Osteocyte (in vitro differentiated cells): ENCODE measurements at places on chromosomes 16 and 17.

DNA sequence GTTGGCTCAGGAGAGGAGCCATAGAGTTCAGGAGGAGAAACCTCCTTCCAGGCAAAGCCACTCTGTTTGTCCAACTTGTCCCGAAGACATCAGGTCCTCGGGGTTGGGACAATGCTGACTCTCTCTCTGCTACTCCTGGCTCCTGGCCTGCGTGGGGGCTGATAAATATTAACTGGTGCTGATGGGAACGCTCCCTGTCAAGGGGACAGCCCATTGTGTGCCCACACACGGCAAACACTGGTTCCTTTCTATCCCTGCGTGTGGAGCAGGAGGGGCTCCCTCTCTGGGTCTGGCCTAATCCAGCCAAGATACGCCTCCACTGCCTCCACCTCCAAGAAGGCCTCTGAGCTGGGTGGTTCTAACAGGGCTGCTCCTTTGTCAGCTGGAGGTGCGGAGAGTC is 4.4 kb downstream of the KIF19 start:
- H3K27ac ChIP-seq = no peak overlapping the region
- H3K4me1 ChIP-seq = peaks cover under 1% of the 10 kb centered on the region
- H3K36me3 ChIP-seq = no peaks in the 10 kb centered on the region
- H3K27me3 ChIP-seq = peaks cover 29% of the 10 kb centered on the region
- H3K4me3 ChIP-seq = no peak overlapping the region
- no peak for DNase-seq

GRCh38 chr16:15552507-15552906 is 90.4 kb downstream of the MARF1 start:
- no peak overlapping the region for H3K27ac ChIP-seq
- H3K4me1 ChIP-seq = peaks cover 2% of the 10 kb centered on the region
- H3K36me3 ChIP-seq = peaks cover 2% of the 10 kb centered on the region
- H3K27me3 ChIP-seq = no peaks in the 10 kb centered on the region

DNA sequence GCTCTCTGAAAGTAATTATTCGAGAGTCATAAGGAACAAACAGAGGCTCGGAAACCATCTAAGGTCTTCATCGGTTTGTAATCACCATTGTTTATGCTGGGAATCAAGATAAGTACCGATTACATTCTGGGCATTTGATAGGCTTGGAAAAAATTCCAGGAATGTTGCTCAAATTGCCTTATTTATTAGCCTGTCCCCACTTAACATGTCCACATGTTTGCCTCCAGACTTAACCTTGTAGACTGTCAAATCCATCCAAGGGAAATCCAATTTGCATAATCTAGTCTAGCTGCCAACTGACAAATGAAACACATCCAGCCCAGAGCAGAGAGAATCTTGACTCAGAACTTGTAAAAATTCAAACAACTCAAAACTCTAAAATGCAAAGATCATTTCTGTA is 51.3 kb upstream of the TMC5 start:
- no peak overlapping the region for H3K27ac ChIP-seq
- H3K36me3 ChIP-seq = no peaks in the 10 kb centered on the region
- H3K4me1 ChIP-seq = no peaks in the 10 kb centered on the region
- no peak for DNase-seq
- no peak overlapping the region for H3K4me3 ChIP-seq

DNA sequence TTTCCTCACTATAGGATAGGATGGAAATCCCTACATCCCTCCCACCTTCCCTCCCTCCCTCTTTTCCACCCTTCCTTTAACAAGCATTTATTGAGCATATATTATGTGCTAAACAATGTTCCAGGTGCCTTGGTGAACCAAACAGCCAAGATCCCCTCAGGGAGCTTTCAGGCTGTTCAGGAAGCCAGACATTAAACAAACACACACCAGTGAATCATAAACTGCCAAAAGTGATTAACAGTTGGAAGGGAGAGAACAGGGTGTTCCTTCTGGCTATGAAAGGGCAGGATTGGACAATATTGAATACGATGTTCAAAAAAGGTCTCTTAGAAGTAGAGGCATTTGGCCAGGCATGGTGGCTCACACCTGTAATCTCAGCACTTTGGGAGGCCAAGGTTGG is 22.8 kb upstream of the CNEP1R1 start:
- H3K27ac ChIP-seq = no peak overlapping the region
- peaks cover 16% of the 10 kb centered on the region for H3K27me3 ChIP-seq
- DNase-seq = no peak
- no peaks in the 10 kb centered on the region for H3K36me3 ChIP-seq
- no peak overlapping the region for H3K4me3 ChIP-seq
- no peaks in the 10 kb centered on the region for H3K4me1 ChIP-seq

GRCh38 chr16:84274515-84274914 is 20.2 kb upstream of the WFDC1 start:
- H3K4me1 ChIP-seq = no peaks in the 10 kb centered on the region
- H3K4me3 ChIP-seq = no peak overlapping the region
- no peaks in the 10 kb centered on the region for H3K36me3 ChIP-seq
- DNase-seq = no peak
- peaks cover 37% of the 10 kb centered on the region for H3K27me3 ChIP-seq
- H3K27ac ChIP-seq = no peak overlapping the region

- no peak for DNase-seq
- H3K27ac ChIP-seq = no peak overlapping the region
- no peaks in the 10 kb centered on the region for H3K36me3 ChIP-seq
- no peaks in the 10 kb centered on the region for H3K27me3 ChIP-seq
These were observed 20.5 kb downstream of the NSMCE1 start for GRCh38 chr16:27248036-27248435.

DNA sequence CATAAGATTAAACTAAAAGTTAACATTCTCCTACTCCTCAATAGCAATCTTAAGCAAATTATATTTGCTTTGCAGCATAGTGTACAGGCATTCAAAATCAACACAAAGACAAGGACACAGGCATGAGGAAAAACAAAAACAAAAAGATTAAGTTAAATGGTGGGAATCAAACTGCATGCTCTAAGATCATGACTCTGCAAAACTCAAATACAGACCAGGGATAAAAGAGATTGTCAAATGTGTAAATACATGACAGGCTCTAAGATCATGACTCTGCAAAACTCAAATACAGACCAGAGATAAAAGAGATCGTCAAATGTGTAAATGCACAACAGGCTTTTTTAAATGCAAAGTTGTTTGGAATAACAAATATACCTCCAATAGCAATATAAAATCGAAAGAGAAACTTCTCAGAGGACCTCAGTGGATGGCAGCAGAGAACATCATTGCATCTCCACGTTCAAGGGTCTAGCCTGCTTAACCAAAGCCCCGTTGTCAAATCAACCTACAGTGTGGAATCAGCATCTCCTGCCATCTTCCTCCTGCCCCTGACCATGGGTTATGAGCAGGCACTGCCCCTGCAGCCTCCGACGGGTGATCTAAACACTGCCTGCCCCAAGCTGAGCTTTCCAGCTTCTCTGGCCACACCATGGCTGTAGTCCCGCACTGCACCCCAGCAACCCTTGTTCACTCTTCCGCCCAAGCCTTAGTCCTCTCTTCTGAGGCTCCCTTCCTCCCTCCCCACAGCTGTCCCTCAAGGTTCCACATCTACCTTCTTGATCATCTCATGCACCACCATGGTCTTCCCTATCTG is 446.1 kb downstream of the SOX9 start:
- peaks cover 26% of the 10 kb centered on the region for H3K4me1 ChIP-seq
- H3K27ac ChIP-seq = no peak overlapping the region
- no peaks in the 10 kb centered on the region for H3K27me3 ChIP-seq
- no peak for DNase-seq
- no peaks in the 10 kb centered on the region for H3K36me3 ChIP-seq

GRCh38 chr17:81233811-81234505 is 4.9 kb downstream of the TEPSIN start:
- no peaks in the 10 kb centered on the region for H3K27me3 ChIP-seq
- no peak overlapping the region for H3K4me3 ChIP-seq
- H3K27ac ChIP-seq = no peak overlapping the region
- peaks cover 12% of the 10 kb centered on the region for H3K36me3 ChIP-seq
- H3K4me1 ChIP-seq = peaks cover 13% of the 10 kb centered on the region
- DNase-seq = no peak

DNA sequence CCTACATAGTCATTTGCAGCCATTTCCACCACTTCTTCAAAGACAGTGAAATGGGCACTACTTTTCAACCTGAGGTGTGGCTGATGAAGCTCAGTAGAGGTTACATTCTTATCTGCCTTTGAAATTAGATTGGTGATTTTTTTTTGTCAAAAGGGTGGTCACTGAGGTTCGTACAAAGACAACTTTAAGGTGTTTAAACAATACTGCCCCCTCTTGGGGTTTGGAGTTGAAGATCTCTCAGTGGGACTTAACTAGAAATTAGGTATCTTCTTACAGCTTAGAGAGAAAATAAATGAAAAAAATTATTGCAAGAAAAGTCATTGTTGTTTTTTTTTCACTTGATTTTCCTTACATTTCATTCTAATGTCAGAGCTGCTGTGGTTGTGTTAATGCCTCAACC is 713.2 kb downstream of the CDH11 start:
- H3K27me3 ChIP-seq = no peaks in the 10 kb centered on the region
- no peak overlapping the region for H3K4me3 ChIP-seq
- H3K27ac ChIP-seq = no peak overlapping the region
- DNase-seq = no peak
- H3K4me1 ChIP-seq = peaks cover 42% of the 10 kb centered on the region
- peaks cover 2% of the 10 kb centered on the region for H3K36me3 ChIP-seq

- H3K27ac ChIP-seq = no peak overlapping the region
- no peak overlapping the region for H3K4me3 ChIP-seq
- H3K36me3 ChIP-seq = no peaks in the 10 kb centered on the region
- H3K4me1 ChIP-seq = peaks cover 49% of the 10 kb centered on the region
These were observed 49.2 kb downstream of the SREBF1 start for GRCh38 chr17:17787568-17787967.

DNA sequence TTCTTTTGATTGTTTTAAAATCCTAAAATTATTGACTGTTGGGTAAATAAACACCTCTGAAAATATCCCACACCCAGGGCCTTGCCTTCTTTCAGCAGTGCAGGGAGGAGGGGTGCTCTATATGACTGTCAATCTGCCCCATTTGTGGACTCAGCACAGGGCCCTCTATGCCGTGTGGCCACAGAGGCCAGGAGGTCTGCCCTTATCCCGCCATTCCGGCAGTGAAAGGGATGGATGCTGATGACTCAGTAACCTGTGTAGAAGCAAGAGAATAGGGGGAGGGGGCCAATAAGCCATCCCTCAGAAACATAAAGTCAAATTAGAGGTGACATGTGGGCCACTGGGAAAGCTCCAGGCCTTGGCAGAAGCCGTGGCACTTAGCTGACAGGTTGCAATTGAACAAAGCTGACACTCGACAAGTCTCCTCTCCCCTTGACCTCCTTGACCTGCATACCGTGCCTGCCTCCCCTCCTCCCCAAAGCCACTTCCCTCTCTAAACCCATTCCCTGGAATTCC is 281.4 kb upstream of the DYNLRB2 start:
- H3K4me3 ChIP-seq = no peak overlapping the region
- peaks cover 2% of the 10 kb centered on the region for H3K27me3 ChIP-seq
- H3K4me1 ChIP-seq = no peaks in the 10 kb centered on the region
- DNase-seq = no peak
- H3K36me3 ChIP-seq = no peaks in the 10 kb centered on the region
- no peak overlapping the region for H3K27ac ChIP-seq

DNA sequence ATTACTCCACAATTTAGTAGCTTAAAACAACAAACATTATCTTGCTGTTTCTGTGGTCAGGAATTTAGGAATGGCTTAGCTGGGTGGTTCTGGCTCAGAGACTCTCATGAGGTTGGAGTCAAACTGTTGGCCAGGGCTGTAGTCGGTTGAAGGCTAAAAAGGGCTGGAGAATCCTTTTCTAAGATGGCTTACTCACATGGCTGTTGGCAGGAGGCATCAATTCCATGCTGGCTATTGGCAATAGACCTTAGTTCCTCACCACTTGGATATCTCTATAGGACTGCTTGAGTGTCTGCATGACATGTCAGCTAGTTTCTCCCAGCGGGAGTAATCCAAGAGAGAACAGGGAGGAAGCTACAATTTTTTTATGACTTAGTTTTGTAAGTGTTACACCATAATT is 6.6 kb upstream of the EFCAB13 start:
- DNase-seq = no peak
- H3K27ac ChIP-seq = no peak overlapping the region
- no peaks in the 10 kb centered on the region for H3K27me3 ChIP-seq
- H3K4me3 ChIP-seq = no peak overlapping the region
- peaks cover 6% of the 10 kb centered on the region for H3K36me3 ChIP-seq
- H3K4me1 ChIP-seq = peaks cover 27% of the 10 kb centered on the region

- no peak overlapping the region for H3K4me3 ChIP-seq
- no peaks in the 10 kb centered on the region for H3K36me3 ChIP-seq
- H3K27ac ChIP-seq = peak overlapping the region; percentile 83
- DNase-seq = no peak
- peaks cover 67% of the 10 kb centered on the region for H3K4me1 ChIP-seq
These were observed 5.2 kb downstream of the USP7 start for GRCh38 chr16:8958344-8959167.

DNA sequence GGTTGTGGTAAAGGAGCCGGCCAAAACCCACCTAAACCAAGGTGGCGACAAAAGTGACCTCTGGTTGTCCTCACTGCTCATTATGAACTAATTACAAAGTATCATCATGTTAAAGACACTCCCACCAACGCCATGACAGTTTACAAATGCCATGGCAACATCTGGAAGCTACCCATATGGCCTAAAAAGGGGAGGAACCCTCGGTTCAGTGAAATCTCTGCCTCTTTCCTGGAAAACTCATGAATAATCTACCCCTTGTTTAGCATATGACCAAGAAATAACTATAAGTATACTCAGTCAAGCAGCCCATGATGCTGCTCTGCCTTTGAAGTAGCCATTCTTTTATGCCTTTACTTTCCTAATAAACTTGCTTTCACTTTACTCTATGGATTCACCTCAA is 72.2 kb downstream of the CYLD start:
- no peaks in the 10 kb centered on the region for H3K36me3 ChIP-seq
- H3K4me1 ChIP-seq = no peaks in the 10 kb centered on the region
- H3K27ac ChIP-seq = no peak overlapping the region
- DNase-seq = no peak
- peaks cover 12% of the 10 kb centered on the region for H3K27me3 ChIP-seq

DNA sequence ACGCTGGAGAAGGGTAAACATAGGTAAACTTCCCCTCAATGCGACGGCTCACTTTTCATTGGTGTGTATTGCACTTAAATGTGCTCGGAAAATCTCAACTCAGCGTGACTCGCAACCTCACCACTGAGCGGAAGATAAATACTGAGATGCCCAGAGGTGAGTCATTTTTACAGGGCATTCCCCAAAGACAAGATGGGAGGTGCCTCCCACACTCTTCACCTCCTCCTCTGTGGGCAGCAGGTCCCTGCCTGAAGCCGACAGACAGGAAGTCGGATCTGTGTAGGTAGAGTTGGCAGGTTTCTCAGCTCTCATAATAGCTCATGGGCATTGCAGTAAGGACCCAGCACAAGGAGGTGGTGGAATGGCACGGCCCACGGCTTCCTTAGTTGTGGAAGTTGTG is 274.6 kb upstream of the HSBP1 start:
- H3K4me1 ChIP-seq = peaks cover 4% of the 10 kb centered on the region
- no peak overlapping the region for H3K4me3 ChIP-seq
- H3K36me3 ChIP-seq = no peaks in the 10 kb centered on the region

- H3K4me1 ChIP-seq = peaks cover 83% of the 10 kb centered on the region
- H3K27me3 ChIP-seq = no peaks in the 10 kb centered on the region
- H3K27ac ChIP-seq = no peak overlapping the region
- DNase-seq = no peak
- H3K4me3 ChIP-seq = no peak overlapping the region
These were observed 47.3 kb downstream of the TOM1L2 start for GRCh38 chr17:17924857-17925250.

- no peaks in the 10 kb centered on the region for H3K27me3 ChIP-seq
- peaks cover 3% of the 10 kb centered on the region for H3K4me1 ChIP-seq
- no peak overlapping the region for H3K27ac ChIP-seq
- H3K36me3 ChIP-seq = no peaks in the 10 kb centered on the region
- no peak for DNase-seq
These were observed 14.1 kb downstream of the PEMT start for GRCh38 chr17:17577373-17577772.

- DNase-seq = no peak
- H3K4me3 ChIP-seq = peak overlapping the region; percentile 98
- no peaks in the 10 kb centered on the region for H3K36me3 ChIP-seq
- H3K27me3 ChIP-seq = no peaks in the 10 kb centered on the region
These were observed 122.3 kb downstream of the GOSR1 start for GRCh38 chr17:30599428-30600059.
